ENCODE measurements at places on chromosomes 6 and 20.

GRCh38 chr20:4261333-4262284, 246.3 kb upstream of the RNF24 start:
- DNase-seq = no peak

DNA sequence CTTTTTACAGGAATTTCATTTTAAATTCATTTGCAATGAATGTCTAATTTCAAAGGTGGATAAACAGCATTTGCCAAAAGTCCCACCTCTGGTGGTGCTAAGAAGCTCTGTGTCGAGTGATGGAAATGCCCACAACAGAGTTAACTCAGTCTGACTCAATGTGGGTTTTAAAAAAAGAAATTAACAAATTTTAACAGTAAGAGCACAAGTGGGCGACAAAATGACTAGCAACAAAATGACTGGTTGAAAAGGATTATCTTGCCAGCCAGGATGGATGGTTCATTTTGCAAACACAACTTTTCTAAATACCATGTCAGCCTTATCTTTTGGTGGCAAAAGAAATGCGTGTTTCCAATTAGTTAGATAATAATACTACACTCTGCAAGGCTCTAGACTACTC, 14.3 kb upstream of the TAGAP start:
- DNase-seq = no peak

DNA sequence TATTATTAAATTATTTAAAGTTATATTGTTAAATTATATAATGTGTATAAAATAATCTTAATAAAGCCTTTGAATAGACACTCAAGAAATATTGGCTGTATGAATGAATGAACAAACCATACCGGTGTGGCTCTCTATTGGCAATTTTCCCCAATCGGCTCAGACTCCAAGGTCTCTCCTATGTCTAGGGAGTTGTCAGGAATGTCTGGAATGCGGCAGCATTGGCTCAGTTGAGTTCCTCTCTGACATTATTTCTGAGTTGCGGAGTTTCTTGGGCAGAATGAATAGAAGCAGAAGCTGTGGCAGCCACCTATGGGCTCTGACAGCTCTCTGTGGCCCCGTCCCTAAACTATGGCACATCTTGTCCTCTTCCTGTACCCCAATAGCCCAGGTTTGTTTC, 111.0 kb downstream of the SOBP start:
- no peak for DNase-seq

GRCh38 chr6:164121527-164121926, 707.0 kb downstream of the QKI start:
- DNase-seq = no peak

DNA sequence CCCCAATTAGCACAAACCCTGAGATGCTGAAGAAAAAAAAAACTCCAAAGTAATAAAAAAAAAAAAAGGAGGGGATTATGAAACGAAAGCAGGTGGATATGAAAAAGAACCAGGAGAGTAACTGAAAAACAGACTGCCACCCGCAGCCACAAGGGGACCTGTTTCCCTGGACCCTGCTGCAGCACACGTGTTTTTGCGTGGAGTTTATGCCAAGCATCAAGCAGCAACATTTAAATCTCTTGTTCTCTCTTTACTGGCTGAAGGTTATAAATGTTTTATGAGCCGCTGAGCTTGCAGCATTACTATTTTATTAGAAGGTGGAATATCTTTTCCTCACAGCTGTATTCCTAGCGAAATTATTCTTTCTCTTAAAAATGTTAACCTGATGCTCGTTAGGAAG, 131.6 kb upstream of the OLIG3 start:
- no peak for DNase-seq

- no peak for DNase-seq
These were observed 107.3 kb upstream of the OLIG3 start for GRCh38 chr6:137601471-137601870.

GRCh38 chr6:114718186-114718585, 375.4 kb upstream of the HS3ST5 start:
- no peak for DNase-seq

DNA sequence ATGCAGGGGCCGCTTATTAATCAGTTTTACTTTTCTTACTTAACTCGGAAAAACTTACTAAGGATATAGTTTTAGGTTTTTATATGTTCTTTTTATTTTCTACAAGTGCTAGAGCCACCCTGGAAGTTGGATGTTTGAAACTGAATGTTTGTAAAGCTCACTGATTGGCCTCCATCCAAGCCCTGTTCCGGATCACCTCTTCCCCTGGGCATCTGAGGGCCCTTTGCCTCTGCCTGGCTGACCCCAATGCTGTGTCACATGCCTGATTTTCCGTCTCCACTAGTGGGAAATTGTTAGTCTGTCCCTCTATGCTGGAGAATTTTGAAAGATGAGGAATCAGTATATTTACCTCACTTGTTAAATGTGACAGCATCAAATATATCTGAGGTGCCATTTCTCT, 79.3 kb downstream of the SLC35F1 start:
- DNase-seq = no peak

- no peak for DNase-seq
These were observed 122.2 kb upstream of the ATXN1 start for GRCh38 chr6:16883414-16883813.

Data from AML-193 (cell line).